Stimulated activated CD4-positive, alpha-beta T cell treated with anti-CD3 and anti-CD28 coated beads, Interleukin-1b, Interleukin-23, amount 100 ng/mL, for 24 hours (primary cell): ENCODE measurements at places on chromosomes 2 and 18.

DNA sequence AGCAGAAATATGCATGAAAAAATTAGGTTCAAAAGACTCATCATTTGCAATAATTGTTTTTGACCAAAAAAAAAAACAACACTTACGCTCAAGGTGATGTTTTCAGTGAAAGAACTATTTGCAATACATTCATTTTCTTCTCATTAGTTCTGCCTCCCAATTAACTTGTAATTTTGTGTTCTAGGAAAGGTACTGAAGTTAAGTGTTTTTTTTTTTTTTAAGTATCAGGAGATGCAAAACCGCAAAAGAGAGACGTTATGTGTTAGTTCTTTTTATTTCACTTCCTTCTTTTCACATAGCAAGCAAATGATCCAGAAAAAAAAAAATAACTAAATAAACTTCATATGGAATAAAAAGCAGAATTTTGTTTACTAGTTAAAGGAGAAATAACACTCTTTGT lies 735.2 kb upstream of the GCFC2 start:
- no peak for DNase-seq

DNA sequence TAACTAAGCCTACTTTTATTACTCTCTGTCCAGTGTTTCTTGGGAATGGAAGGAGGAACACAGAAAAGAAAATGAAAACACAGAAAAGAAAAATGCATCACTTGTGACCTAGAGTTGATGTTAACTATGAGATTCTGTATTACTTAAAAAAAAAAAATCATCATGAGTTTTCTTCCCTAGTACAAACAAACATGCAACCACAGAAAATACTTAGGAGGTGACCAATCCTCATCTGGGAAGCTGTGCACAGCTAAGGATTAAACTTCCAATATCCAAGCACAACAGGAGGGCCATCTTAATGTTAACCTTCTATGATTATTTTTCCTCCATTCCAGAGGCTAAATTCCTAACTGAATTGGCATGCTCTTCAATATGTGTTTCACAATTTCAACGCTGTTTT lies 1140.4 kb downstream of the LRP1B start:
- DNase-seq = no peak

DNA sequence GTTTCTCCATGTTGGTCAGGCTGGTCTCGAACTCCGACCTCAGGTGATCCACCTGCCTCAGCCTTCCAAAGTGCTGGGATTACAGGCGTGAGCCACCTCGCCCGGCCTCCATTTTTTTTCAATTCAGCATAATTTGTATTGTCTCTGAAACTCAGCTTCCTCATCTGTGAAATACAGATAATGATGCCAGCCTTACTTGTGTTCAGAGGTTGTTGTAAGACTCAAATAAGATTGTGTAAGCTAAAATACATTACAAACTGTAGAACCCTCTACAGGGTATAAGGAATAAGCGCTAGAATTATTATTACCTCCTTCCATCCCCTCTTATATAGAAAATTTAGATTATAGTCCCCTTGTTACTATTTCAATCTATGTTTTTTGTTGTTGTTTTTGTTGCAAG lies 24.8 kb upstream of the STARD7 start:
- DNase-seq = no peak

GRCh38 chr2:96763511-96764252 lies 3.0 kb downstream of the CNNM4 start:
- no peak for DNase-seq

DNA sequence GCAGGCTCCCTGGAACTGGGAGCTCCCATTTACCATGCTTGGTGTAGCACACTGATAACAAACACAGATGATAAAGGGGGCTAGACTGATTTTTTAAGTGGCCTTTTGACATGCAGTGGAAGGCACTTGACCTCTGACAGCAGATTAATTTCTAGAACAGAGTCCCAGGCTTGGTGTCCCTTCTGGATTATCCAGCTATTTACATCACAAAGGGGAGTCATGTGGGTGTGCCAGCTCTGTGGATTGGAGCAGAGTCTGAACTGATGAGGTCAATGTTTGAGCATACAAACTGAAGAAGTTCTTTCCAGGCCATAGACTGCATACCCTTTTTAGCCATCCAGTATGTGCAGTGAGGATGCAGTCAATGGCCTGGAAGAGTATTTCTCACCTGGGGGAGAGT lies 31.5 kb upstream of the SIX2 start:
- no peak for DNase-seq

GRCh38 chr2:126950504-126950903 lies 51.8 kb downstream of the TEX51 start:
- DNase-seq = no peak

- no peak for DNase-seq
Observed at GRCh38 chr2:239762106-239762505, 263.0 kb downstream of the NDUFA10 start.

- no peak for DNase-seq
Observed at GRCh38 chr18:57004366-57005121, 142.3 kb upstream of the BOD1L2 start.

GRCh38 chr18:57921708-57922107 lies 118.6 kb upstream of the ATP8B1 start:
- no peak for DNase-seq

DNA sequence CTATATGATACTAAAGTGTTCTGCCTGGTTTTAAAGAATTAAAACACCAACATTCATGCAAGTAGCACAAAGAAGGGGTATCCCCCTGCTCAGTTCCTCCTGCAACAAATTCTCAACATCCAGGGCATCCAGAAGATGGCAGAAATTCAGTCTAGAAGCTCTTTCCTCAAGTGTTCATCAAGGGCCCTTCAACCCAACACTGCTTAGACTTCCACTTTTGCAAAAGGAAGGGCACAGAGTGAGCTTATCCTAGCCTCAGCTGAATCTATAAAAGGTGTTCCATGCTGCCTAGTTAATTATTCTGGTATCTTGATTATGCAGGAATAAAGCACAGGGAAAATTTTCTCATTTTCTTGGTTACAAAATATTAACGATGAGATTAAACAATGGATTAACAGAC lies 275.8 kb upstream of the CRIM1 start:
- no peak for DNase-seq

- no peak for DNase-seq
Observed at GRCh38 chr2:100235098-100235497, 87.2 kb downstream of the LONRF2 start.

- DNase-seq = no peak
Observed at GRCh38 chr2:53641290-53641689, 126.3 kb upstream of the CHAC2 start.

DNA sequence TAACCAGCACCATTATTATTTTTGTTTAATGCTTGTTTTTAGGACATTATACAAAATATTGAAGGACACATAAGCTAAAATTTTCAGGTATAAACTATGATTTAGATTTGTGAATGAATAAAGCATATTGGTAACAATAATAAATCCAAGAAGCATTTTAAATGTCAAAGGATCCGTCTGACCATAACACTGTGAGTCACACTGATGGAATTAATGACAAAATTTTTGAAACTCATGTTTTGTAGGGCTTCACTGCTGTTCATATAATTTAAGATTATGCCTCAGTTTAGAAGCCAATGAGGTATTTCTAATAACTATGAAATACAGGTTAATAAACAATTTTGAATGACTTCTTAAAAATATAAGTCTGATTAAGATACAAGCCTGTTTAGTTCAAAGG lies 124.6 kb downstream of the TMEFF2 start:
- DNase-seq = no peak

DNA sequence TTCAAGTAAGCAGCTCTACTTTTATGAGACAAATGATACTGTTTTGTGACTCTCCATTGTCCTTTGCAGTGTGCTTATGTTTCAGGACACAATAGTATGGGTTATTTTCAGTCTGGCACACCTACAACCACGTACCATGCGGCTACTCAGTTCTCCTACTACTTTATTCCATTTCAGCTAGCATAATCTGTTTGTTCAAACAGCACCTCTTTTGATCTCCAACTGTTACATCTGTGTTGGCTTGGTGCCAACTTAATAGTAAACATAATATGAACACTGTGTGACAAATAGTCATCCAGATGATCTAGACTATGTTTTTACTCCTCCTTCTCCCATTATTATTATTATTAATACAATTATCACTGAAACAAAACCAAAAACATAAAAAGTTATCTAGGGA lies 40.5 kb downstream of the MYO3B start:
- no peak for DNase-seq

DNA sequence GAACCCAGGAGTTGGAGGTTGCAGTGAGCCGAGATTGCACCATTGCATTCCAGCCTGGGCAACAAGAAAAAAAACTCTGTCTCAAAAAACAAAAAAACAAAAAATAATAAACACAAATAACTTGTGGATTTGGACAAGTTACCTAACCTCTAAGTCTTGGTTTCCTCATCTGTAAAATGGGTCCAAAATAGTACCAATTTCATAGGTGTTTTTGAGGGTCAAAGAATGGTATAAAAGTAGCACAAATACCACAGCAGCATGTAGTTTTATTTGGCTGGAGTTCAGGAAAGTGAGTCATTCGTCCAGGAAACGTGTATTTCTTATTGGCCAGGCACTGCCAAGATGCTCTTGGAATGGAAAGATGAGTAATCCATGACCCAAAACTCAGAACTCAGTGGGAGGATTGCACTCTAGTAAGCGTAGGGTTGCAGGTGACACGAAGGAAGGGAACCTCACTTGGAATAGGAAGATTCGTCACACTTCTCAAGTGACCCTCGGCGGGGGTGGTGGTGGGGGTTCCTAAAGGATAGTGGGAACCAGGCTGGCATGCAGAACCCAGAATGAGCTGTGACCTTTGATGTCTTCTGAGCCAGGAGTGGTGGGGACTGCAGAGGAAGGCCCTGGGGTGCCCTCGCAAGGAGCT lies 24.4 kb downstream of the GRHL1 start:
- no peak for DNase-seq

DNA sequence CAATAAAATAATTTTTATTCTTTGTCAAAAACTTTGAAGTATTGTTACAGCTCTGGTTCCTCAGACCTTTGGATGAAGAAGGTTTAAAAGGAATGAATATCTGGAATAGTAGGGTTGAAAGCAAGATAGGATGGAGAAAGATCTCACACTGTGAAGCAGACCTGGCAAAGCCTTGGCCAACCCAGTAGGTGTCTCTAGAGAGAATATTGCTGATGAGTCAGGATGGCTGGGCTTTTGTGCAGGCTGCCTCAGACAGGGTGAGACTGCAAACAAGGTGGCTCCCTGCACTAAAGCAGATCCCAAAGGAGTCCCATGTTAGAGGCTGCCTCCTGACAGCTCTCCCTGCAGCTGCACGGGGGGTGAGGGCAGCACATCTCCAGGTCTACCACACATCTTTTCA lies 226.0 kb upstream of the ITGA4 start:
- no peak for DNase-seq

DNA sequence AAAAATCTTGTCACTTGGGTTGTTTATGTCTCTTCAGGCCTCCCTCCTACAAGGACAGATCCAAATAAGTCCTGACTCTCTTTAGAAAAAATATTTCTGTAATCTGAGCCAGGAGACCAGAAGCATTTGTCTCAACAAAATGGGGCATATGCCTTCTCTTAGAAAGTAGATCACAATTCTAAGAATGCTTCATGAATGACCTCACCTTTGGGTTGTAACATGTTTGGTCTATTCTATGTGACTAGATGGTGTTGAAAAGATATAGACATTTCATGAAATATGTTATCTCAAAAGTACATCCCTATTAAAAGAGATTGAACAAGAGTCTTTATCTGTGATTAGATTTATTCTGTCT lies 159.0 kb upstream of the SETBP1 start:
- no peak for DNase-seq

DNA sequence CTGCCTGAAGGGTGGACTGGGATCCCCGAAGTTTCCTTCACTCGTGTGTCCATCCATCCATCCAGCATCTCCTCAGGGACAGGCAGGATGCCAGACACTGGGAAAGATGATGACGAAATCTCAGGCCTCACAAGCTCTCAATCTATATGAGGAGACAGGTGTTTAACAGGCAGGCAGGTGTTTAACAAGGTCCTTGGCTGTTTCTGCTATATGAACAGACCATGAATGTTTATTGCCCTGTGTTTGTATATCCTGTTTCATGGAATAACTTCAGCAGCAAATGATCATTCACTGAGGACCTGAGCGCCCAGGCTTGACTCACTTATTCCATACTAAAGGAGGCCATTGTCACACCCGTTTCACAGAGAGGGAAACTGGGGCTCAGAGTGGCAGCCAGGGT lies 685.8 kb upstream of the HS6ST1 start:
- no peak for DNase-seq

- DNase-seq = no peak
Observed at GRCh38 chr2:44456946-44457345, 95.2 kb downstream of the CAMKMT start.

DNA sequence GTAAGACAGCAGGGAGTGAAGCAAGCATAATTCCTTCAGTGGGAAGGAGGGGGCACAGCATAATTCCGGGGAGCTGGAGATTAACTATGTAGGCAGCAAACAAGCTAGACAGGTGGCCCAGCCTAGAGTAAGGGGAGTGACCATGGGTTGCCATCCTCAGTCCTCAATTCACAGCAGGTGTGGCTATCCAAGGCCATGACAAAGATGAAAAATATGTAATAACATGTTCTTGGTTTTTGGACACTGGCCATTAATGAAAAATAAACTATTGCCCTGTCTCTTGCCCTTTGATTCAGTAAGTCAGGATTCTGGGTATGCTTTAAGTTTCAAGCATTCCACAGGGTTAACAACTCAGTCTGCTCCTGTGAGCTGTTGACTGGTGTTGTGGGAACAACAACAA lies 65.0 kb downstream of the CYP1B1 start:
- no peak for DNase-seq

- DNase-seq = no peak
Observed at GRCh38 chr18:73409242-73409641, 541.5 kb upstream of the NETO1 start.

DNA sequence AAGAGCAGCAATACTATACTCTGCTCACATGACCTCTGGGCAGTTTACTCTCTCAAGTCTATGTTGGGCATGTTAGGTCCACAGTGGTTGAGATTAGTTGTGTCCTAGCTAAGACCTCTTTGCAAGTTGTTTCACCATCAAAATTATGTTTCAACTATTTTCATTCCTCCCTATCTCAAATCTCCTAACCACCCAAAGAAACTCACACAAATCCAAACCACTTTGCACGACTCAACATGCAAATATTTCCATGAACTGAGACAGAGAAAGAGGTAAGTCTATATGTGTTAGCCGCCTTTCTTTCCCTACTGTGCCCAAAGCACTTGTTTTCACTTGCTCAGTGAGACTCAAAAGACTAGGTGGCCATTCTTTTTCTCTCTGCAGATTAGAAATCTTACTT lies 546.8 kb downstream of the TNS1 start:
- DNase-seq = no peak

GRCh38 chr2:144300632-144301031 lies 219.3 kb downstream of the ZEB2 start:
- no peak for DNase-seq

GRCh38 chr18:55452123-55452611 lies 135.8 kb downstream of the TCF4 start:
- DNase-seq = no peak

- DNase-seq = no peak
Observed at GRCh38 chr2:216918088-216918680, 58.3 kb upstream of the TNP1 start.

- DNase-seq = no peak
Observed at GRCh38 chr2:43238176-43238575, 11.8 kb upstream of the ZFP36L2 start.

- DNase-seq = no peak
Observed at GRCh38 chr2:158658396-158658795, 136.7 kb upstream of the DAPL1 start.
